Transverse colon (tissue), 4 donors: ENCODE measurements at places on chromosomes 4 and X.

- DNase-seq, result no peak
These were observed 181.6 kb upstream of the POU3F4 start for GRCh38 chrX:83326539-83326938.

DNA sequence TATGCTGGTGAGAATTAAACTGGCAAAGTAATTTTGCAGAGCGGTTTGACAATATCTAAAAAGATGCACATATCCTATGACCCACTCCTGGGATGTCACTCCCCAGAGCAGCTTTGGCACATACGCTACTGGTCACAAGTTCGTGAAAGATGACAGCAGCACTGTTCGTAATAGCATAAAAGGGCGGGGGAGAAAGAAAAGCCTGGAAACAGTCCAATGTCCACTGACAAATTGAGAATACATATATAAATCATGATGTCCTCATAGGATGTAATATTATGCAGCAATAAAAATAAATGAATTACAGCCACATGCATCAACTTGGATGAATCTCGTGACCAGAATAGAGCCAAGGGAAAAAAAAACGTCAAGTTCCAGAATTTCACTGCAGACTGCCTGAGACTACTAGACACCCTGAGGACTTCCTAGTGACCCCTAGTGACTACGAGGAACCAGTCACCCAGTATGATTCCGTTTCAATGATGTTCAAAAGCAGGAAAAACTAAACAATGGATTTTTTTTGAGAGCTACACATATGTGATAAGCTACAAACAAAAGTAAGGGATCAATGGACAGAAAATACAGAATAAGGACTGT is 1.8 kb downstream of the PCSK1N start:
- no peak for DNase-seq

- DNase-seq, result no peak
These were observed 94.8 kb downstream of the MAML3 start for GRCh38 chr4:140059159-140059558.

GRCh38 chr4:3201718-3202702 is 46.9 kb upstream of the MSANTD1 start:
- DNase-seq, result peak; percentile 18

- peak; percentile 56 for DNase-seq
These were observed 65.0 kb downstream of the COQ2 start for GRCh38 chr4:83219344-83220331.

- no peak for DNase-seq
These were observed 10.4 kb downstream of the CCSER1 start for GRCh38 chr4:90137555-90137954.

- DNase-seq, result no peak
These were observed 38.9 kb downstream of the ACOX3 start for GRCh38 chr4:8401665-8402064.

DNA sequence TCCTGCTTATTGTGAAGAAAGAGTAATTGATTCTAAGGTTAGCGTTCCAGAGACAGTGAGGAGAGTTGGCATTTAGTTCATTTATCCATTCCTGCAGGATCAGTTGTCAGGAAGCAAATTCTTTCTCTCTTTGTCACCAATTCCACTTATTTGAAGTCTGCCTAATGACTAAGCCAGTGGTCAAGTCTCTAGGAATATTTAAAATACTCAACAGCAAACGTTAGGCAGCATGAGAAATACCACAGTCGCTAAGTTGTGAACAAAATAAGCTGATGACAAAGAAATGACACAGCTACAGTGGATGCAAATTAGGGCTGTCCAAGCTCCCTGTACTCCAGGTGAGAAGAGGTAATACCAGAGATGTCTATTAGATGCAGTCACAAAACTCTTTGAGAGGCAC is 6.6 kb upstream of the MAGEB17 start:
- DNase-seq, result no peak

GRCh38 chrX:80237072-80237471 is 183.2 kb upstream of the TENT5D start:
- DNase-seq, result no peak

DNA sequence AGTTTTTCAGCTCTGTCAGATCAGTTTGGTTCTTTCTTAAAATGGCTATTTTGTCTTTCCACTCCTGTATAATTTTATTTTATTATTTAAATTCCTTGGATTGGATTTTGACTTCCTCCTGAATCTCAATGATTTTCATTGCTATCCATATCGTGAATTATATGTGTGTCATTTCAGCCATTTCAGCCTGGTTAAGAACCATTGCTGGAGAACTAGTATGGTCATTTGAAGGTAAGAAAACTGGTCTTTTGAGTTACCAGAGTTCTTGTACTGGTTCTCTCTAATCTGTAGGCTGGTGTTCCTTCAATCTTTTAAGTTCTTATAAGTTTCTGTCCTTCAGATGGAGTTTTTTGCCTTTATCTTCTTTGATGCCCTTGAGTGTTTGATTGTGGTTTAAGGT is 815.5 kb downstream of the KLHL13 start:
- no peak for DNase-seq

DNA sequence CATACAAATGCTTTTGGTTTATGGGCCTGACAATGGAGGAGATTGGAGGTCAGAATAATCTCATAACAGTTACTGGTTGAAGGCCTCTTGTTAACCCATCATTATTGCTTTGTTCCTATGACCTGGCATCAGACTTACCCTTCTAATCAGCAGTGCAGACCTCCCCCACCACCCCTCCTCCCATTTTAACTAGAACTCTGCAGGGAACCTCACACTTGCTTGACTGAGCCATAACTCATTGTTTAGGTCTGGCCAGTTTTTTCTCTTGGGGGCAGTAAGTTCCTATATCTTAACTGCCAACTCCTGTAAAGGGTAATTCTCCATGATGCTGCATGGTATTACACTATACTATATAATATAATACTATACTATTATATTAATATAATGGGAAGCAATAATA is 609.3 kb downstream of the IL1RAPL1 start:
- DNase-seq, result no peak

GRCh38 chr4:38735870-38736269 is 46.9 kb downstream of the TLR10 start:
- no peak for DNase-seq

GRCh38 chr4:177391953-177392352 is 50.3 kb downstream of the AGA start:
- DNase-seq, result no peak

- DNase-seq, result no peak
These were observed 54.4 kb upstream of the ESX1 start for GRCh38 chrX:104309169-104309568.

GRCh38 chr4:179626687-179627086 is 2184.4 kb upstream of the AGA start:
- DNase-seq, result no peak

- DNase-seq, result peak; percentile 84
These were observed 28.7 kb upstream of the RBMX start for GRCh38 chrX:136909119-136909705.

DNA sequence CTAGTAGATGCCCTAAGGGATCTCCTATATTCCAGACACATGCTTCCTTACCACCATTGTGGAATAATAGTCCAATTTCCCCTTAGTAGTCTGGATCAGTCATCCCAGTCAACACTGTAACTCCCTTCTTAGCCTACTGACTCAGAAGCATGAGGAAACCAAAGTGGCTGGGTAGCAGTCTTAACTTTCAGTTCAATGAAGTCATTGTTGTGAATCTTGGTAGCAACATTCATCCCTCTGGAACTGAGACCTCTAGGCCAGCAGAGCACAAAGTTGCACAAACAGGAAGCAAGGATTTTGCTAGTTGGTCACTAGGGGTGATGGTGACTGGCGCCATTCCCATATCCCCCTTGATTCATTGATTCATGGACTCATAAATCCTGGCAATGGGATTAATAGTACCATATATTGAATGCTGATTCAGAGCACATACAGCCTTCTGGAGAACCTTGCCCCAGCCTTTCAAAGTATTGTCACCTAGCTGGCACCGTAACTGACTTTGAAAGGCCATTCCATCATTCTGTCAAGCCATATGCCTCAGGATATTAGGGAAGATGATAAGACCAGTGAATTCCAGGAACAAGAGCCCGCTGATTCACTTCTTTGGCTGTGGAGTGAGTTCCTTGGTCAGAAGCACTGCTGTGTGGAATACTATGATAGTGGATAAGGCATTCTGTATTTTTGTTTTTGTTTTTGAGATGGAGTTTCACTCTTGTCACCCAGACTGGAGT is 19.7 kb upstream of the GPAT3 start:
- no peak for DNase-seq

DNA sequence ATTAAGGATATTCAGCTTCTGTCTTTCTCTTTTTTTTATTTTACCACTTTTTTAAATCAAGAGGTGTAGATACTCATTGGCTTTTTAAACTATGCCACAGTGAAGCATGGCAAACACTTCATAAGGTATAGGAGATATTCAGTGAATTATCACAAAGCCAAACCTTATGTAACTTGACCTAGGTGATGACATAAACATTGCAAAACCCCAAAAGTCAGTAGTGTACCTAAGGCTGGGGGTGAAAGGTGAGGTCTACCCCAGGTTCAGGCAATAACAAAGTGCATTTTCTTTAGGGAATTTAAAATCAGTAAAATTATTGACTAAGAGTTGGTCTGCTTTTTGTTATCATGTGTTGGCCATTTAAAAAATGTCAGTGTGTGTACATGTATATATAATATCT is 39.1 kb downstream of the CDKL5 start:
- DNase-seq, result no peak
